ENCODE measurements at places on chromosomes 5 and 9.
A peak's percentile ranks its signal among the peaks of the same experiment; 100 is the strongest.

- DNase-seq, result peak; percentile 54
Observed at GRCh38 chr9:134628354-134628736, 13.3 kb upstream of the COL5A1 start.

GRCh38 chr5:177361418-177362291 lies 3.9 kb downstream of the RGS14 start:
- DNase-seq, result no peak

DNA sequence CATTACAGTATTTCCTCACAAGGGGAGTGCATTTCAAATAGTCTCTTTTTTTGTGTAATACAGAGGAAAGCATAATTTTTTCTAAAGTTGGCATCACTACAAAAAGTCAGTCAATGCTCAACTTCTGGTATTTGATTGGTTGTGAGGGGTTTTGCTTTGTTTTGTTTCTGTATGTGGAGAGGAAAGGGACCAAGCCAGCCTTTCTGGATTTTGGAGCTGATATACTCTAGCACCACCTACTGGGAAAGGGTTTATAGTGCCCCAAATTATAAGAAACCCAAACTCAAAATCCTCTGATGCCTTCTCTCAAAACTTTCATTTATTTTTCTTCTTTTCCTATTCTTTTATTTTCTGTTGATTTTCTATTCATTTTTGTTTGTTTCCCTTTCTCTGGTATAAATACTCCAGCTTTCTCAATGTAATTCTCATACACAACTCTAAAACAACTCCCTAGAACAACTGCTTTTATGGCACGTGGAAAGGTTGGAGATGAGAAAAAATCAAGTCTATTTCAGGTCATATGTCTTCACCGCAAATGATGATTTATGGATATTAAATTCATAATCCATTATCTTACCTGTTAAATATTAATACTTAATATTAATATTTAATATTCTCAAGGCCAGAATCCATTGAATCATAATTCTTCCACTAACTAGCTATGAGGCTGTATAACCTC lies 69.5 kb upstream of the ANXA1 start:
- no peak for DNase-seq

DNA sequence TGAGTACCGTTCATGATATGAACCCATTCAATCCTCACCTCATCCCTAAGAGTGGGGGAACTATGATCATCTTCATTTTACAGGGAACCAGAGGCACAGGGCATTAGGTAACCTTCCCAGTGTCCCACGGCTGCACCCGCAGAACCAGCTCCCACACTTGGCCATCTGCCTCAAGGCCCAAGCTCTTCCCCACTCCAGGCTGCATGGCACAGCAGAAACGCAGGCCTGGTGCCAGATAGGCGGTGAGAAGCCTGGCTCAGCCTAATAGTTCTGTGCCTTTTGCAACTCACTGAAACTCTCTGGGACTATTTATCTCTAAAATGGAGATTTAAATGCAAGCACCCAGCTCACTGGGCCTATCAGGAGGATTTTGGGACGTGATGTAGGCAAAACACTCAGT lies 90.8 kb upstream of the ZNF618 start:
- peak; percentile 69 for DNase-seq

- DNase-seq, result no peak
Observed at GRCh38 chr5:79621056-79621455, 8.8 kb downstream of the TENT2 start.

DNA sequence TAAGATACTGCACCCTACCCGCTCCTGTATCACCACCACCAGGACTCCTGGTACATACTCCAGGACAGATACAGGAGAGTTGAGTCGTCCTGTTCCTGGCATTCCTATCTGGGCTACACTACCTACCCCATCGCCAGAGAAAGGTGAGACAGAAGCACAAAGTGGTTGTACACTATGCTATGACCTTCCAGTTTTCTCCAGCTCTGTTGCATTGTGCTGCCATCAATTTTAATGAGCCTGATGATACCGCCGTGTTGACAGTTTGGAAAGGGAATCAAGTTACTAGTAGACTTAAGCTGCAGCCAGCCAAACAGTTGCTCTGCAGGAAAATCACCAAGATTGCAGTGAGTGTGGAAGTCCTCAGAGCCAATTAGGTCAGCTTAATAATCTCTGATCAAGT lies 35.2 kb downstream of the ANP32B start:
- no peak for DNase-seq

DNA sequence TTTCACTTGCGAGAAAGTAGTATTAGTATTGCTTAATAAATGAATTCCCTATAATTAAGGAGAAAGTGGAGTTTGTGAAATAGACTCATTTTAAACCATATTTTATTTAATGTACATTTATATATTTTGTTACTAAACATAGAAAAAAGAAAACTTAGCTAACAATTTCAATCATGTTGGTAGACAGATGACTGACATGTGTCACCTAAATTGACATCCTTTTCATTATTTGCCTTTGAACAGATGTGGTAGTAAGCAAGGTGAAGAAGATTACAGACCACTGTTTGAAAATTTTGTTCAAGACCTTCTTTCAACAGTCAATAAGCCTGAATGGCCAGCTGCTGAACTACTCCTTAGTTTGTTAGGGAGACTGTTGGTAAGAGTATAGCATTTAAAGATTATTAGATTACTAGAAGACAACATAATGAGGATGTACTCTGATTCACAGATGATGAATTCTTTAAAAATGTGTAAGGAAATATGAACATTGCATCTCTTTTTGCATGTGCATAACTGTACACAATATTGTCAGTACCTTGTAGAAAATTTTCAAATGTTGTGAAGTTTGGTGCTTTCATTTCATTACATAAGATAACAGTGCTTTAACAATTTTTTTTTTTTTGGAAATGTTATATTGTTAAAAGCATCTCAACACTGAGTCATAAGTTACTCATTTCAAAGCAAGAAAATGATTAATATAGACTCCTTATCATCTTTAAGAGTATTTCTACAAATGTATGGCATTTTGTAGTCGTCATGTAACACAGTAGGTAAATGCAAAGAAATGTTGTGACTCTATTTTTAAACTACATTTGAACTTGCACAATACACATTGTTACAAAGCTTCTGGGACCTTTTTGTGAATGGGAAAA lies 139.5 kb downstream of the NIPBL start:
- no peak for DNase-seq

DNA sequence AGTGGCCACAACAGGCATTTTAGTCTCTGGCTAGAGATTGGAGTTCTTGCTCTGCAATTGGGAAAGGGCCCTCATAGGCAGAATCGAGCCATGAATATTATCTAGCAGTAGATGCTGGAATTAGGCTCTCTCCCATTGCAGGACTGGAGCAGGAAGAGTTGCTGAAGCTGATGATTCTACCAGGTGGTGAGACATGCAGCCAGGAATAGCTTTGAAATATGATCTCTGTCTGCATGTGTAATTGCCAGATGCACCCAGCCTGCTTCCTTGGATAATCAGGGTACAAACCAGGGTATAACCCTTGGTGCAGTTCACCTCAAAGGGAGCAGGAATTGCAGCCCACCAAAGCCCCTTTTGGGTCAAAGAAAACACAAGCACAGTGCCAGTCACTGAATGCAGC lies 211.4 kb upstream of the FTMT start:
- DNase-seq, result no peak

DNA sequence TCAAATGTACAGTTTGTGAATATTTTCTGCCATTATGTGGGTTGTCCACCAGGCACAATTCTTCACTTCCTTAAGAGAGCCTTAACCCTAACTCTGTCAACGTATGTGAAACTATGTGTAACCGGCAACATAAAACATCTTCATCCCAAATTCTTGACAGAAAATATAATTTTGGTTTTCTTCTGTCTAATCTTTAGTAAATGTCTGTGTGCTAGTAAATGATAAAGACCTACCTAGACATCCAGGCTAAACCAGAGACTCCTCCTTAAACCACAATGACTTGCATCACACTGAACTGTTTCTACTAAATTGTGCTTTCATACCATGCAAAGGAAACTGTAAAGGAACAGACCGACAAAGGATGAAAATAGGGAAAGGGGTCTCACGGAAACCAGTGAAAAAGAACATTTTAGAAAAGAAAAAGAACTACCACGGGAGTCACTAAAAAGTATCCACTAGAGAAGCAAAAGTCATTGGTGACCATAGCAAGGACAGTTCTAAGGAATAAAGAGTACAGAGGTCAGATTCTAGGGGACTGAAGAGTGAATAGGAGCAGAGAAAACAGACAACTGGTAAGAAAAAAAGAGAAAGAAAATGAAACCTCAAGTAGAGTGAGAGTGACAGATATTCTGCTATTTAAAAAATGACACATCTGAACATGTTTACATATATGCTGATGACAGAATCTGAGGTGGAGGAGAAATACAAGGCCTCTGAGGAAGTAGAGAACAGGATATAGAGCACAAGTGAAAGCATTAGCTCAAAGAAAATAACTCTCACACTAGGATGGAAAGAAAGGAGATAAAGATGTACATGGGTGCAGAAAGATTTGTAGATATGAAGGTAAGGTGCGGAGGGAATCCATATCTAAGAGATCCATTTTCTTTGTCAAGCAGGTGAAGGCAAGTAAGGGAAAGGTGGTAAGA lies 49.4 kb downstream of the FNIP1 start:
- DNase-seq, result no peak

DNA sequence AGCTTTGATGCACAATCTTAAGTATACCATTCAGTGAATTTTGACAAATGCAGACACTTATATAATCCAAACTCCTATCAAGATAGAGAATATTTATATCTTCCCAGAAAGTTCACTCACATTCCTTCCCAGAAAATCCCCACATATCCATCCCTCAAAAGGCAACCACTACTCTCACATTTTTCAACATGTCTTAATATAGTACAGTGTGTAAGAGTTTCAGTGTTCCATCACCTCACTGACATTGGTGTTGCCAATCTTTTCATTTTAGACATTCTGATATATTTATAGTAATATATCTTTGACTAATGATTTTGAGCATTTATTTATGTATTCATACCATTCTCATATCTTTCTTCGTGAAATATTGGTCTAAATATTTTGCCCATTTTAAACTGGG lies 38.1 kb upstream of the JAK2 start:
- DNase-seq, result no peak

DNA sequence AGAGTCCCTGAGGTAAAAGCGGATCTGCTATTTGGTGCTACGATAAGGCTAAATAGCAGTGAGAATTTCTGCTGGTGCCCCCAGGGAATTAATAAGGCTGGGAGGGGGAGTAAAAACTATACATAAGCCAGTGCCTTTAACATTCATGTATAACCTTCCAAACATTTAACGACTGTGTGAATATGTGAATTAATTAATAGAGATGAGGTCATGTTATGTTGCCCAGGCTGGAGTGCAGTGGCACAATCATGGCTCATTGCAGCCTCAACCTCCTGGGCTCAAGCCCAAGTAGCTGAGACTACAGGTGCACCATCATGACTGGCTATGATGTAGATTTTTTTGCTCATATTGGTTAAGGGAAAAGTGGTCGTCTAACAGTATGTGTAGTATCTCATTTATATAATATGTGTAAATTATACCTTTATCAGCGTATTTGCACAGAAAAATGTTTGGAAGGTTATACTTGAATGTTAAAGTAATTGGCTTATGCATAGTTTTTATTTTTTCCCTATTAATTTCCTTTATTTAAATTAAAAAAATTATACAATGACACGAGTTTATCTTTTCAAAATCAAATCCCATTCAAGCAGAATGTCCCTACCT lies 64.6 kb downstream of the EHMT1 start:
- no peak for DNase-seq

DNA sequence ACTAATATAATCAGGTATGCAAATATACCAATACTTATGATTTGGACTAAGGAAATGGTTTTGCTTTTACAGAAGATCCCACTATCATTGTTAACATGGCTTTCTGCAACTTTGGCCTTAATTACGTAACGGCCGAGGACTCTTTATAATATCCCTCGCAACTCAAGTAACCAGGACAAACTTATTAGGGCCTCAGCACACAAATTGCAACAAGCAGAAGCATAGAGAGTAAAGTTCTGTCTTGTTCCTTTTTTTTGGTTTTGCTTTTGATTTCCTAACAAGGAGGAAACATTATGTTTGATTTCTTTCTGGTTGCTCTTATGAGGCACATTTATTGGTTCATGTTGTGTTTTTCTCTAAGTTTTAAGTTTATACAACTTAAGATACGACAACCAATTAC lies 60.4 kb downstream of the RORB start:
- DNase-seq, result no peak

DNA sequence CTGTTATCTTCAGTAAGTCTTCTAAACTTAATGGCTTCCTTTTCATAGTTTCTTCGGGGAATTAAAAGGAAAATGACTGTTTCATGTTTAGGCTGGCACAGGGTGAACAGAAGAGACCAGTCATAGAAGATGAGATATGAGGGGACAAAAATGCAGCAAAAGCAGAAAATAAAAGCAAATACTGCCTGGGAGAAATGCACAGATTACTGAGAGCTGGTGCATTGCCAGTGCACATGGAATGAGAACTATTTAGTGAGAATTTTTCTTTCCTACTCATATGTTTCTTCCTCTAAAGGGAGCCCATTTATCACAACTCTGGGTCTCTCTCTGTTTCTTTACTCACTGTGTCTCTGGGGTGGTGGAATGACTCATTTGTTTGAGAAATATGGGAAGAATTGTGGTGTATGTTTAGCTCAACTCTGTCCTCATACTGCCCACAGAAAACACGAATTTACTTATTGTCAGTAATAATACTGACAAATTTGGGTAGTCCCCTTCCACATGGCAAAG lies 25.9 kb upstream of the ANKRD55 start:
- DNase-seq, result no peak

DNA sequence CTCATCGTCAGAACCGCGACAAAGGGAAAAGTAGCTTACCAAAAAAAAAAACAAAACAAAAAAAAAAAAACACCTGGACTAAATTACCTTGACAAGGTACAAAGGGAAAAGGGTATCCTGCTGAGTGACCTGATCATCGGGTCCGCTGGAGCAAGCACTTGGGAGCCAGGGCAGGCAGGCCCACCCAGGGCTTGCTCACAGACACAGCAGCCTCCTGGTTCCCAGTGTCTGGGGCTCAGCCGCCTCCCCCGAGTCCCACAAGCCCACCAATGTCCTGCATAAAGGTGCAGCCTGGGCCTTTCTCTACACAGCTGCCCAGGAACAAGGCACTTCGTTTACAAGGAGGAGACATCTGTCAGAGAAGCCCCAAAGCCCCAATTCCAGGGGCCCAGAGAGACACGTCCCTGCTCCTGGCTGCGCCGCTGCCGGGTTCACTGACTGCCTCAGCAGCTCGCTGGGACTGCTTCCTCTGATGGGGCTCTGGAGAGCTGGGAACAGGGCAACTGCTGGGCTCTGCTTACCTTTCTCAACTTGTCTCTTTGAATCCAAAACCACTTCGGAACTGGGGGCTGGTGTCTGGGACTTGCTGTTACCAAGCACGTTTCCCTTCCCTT lies 63.4 kb downstream of the GOLM1 start:
- DNase-seq, result no peak

- no peak for DNase-seq
Observed at GRCh38 chr5:44275908-44276307, 113.3 kb downstream of the FGF10 start.

DNA sequence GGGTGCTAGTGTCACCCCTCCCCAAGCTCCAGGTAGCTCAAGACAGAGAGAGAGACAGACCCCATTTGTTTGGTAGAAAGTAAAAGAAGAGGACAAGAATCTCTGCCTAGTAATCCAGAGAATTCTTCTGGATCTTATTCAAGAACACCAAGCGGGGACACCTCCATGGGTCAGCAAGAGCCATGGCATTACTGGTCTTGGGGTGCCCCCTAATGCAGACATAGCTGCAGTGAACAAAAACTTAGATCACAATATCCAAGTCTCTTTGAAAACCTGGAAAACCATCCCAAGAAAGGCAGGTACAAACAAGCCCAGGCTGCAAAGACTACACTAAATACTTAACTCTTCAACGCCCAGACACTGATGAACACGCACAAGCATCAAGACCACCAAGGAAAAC lies 29.9 kb upstream of the PDE4D start:
- no peak for DNase-seq

GRCh38 chr5:176994460-176995121 lies 12.0 kb downstream of the UIMC1 start:
- DNase-seq, result peak; percentile 71
